ENCODE measurements at places on chromosomes 12 and 14. TPM values are rescaled to one million over a fixed set of nuclear protein-coding genes. Genes with fewer than 3 reads are reported as not detected.

DNA sequence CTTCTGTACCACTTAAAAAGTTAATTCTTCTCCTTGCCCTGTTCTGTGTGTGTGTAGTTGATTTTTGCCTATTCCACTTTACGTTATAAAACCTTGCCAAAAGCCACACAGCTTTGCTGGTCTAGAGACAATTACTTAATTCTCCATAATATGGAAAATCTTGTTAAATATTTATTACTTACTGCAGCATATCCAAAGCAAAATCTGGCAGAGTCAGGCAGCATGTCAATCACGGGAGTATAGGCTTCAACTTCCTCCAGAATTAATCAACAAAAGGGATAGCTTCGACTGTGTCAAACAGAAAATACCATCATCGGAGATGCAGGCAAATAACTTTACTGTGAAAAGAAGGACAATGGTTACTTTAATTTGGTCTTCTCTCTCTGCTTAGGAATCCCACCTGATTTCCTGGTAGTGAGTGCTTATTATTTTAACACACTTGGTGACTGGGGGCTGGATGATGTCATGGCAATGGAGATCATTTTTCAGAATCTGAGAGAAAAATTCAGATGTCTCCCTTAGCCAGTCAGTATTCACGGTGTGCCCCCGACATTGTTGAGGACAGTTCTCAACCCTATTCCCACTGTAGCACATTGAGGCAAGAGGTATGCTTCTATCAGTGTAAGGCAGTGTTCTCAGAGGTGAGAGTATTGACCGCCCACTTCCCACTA, 3.7 kb upstream of the MSRB3 start:
- DNase-seq, result no peak

- DNase-seq, result peak; percentile 94
Observed at GRCh38 chr14:22850944-22851764, 14.8 kb downstream of the MMP14 start.

- DNase-seq, result no peak
Observed at GRCh38 chr12:24478254-24478653, 470.6 kb downstream of the BCAT1 start.

DNA sequence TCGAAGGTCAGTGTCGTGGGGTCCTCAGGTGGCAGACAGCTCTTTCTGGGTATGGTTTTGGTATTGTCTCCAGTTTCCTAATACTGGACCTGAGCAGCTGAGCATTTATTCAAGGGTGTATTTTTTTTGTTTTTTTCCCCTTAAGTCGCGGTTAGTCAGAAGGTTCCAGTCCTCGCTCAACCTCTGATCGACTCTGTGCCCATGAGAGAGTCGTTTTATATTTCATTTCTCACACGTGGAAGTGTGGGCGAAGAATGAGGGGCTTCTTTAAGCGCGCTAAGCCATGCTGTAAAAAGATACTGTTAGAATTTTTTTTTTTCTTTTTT, 499 bp downstream of the MIPOL1 start:
- no peak for DNase-seq

GRCh38 chr12:109777544-109777943, 55.7 kb downstream of the TRPV4 start:
- DNase-seq, result no peak

DNA sequence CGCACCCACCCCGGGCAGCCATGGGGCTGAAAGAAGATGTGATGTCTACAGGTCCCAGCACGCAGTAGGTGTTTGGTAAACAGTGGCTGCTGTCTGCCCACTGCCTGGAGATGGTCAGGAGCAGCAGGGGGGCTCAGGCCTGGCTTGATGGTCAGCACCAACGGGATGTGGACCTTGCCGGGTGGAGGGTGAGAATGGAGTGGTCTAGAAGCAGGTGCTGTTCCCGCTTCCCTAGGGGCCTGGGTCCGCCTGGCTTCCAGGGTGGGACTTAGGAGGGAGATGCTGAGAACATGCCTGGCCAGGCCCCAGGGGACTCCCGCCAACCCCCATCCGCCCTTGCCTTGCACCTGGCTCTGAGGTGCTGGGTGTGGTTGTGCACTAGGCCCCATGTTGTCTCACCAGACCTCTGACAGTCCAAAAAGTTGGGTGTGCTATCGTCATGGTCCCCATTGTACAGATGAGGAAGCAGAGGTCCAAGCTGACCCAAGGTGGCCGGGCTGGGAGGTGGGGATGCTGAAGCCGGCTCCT, 12.9 kb downstream of the FAM222A start:
- peak; percentile 23 for DNase-seq

GRCh38 chr14:85041618-85042017, 488.3 kb upstream of the FLRT2 start:
- DNase-seq, result no peak

- DNase-seq, result no peak
Observed at GRCh38 chr14:63394841-63395240, 76.1 kb upstream of the GPHB5 start.

GRCh38 chr14:74977164-74977900, 21.9 kb upstream of the PGF start:
- no peak for DNase-seq

GRCh38 chr12:67633024-67633610, 15.4 kb upstream of the DYRK2 start:
- no peak for DNase-seq

- no peak for DNase-seq
Observed at GRCh38 chr14:24699052-24699451, 65.1 kb upstream of the GZMB start.

- DNase-seq, result no peak
Observed at GRCh38 chr12:9745199-9745598, 12.3 kb upstream of the CLECL1 start.

DNA sequence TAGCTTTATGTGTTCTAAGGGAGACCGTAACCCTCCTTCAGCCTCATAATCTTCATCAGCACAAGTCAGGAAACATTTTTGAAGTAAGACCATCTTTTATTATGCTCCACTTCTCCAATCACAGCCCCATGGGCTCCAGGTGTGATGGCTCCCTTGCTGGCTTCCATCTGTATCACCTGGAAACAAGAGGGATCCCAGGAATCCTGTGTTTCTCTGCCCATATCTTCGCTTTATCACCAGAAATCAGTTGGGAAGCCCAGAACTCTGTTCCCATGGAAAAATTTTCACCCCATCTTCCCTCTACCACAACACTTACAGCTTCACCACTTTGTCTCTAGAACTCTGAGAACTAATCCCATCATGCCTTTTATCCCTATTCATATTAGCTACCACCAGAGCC, 68.3 kb downstream of the METTL25 start:
- DNase-seq, result no peak

- no peak for DNase-seq
Observed at GRCh38 chr12:118055144-118055557, 5.8 kb downstream of the WSB2 start.

- DNase-seq, result no peak
Observed at GRCh38 chr12:62866451-62867082, 68.4 kb downstream of the PPM1H start.

DNA sequence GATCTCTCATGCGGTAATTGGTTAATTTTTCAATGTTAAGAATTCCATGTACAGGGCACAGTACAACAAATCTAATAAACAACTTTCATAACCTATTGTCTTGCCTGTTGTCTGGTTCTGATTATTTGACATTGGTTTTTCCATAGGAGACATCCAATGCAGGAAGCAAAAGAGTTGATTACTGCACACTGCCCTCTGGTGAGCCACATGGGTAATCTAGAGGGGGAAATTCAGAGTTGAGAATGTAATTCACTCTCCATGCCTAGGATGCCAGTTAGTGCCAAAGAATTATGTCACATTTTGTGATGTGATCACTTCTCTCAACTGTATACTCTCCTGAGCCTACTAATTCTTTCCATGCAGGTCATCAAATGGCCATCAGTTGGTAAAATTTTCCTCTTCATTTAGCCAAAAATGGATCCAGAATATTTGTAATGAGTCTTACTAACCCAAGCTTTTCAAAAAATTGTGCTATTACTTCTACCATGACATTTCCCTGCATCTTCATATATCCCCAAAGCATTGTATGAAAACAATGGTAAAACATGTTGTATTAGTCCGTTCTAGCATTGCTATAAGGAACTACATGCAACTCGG, 17.7 kb upstream of the CCDC91 start:
- no peak for DNase-seq

DNA sequence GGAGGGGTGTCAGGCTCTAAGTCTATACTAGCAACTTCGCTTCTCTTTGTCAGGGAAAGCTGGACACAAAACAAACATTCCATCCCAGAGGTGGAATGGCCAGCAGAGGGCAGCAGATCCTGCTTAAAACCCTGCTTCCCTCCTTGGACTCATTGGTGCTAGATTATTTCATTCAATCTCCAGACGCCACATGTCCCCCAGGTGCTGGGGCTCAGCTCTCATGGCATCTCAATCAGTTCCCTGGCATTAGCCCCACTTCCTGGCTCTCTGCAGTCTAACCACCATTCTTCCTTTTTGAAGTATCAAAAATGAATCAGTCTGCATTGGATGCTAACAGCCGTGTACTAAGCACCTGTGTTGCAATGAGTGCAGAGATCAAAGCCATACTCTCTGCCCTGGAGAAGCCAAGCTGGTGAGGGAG, 8.1 kb upstream of the PPP1R1A start:
- DNase-seq, result peak; percentile 77

DNA sequence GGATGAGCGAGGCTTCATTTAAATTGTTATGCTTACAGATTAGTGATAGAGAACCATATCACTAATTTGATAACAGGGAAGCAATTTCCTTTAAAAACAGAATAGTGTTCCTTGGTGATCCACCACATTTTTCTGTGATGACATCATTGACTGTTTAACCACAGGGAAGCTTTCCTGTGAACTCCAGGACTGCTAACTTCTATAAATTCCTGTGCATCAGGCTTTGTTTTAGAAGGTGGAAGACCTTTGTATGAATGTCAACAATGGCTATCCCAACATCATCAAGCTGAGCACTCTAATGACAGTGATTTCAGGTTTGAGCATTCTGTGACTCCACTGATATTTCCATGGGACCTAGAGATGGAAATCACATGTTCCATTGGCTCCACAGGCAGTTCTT, 177.1 kb downstream of the RMST start:
- no peak for DNase-seq

DNA sequence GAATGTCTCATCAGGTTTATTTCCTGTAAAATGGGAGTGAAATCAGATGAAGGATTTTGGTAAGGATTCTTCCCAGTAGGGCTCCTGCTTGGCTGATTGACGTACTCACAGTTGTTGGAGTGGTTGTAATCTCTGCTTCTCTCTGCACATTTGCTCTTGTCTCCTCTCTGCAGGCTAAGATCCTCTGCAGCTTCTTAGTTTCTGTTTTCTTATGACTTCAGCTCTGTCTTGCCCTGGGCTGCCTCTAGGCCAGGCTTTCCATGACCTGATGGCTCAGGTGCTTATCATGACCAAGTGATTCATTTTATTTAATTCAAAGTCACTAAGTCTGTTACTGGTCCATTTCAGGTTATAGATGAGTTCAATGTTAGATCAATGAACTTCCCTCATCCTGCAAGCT, 394.5 kb upstream of the DDHD1 start:
- no peak for DNase-seq

DNA sequence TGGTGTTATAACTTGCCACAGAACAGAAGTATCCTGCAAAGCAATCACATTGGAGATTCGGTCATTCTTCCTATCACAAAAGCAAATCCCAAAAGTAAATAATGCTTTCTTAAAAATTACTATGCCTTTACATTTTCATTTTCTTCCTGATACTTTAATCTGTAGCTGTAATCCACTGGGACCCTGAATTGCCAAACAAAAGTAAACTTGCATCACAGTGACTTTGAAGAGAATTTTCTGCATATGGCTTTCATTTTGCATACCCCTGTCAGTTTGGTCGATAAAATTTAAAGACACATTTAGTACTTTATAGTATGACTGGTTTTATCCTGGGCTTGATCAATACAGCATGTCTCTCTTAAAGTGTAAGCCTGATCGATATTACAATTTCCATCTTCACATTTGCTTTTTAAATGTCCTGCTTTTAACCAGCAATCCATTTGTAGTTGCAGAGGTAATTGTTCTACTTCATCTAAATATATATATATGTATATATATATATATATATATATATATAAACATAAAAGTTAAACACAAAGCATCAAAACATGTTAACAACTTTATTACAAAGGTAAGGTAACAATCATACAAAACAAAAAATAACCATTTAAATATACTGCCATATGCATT, 53.7 kb upstream of the PLEKHA5 start:
- DNase-seq, result no peak

DNA sequence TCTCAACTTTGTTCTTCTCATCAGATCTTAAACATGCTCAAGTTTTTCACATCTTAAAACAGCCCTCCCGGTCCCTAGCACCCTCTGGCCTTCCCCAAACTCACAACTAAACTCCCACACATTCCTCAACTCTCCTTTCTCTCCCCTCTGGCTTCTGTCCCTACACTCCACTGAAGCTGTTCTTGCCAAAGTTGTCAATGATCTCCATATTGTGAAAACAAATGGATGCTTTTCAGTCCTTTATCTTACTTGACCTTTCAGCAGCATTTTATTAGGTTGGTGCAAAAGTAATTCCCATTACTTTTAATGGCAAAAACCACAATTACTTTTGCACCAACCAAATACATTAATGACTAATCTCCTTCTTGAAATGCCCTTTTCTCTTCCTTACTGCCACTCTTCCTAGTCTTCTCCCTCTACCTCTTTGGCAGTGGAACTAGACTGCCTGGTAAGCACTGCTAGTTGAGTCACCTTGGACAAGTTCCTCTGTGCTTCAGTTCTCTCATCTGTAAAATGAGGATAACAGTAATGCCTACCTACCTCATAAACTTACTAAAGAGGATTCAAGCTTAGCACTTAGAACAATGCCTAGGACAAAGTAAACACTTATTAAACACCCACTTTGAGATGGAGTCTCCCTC, 16.0 kb downstream of the CERS5 start:
- no peak for DNase-seq

DNA sequence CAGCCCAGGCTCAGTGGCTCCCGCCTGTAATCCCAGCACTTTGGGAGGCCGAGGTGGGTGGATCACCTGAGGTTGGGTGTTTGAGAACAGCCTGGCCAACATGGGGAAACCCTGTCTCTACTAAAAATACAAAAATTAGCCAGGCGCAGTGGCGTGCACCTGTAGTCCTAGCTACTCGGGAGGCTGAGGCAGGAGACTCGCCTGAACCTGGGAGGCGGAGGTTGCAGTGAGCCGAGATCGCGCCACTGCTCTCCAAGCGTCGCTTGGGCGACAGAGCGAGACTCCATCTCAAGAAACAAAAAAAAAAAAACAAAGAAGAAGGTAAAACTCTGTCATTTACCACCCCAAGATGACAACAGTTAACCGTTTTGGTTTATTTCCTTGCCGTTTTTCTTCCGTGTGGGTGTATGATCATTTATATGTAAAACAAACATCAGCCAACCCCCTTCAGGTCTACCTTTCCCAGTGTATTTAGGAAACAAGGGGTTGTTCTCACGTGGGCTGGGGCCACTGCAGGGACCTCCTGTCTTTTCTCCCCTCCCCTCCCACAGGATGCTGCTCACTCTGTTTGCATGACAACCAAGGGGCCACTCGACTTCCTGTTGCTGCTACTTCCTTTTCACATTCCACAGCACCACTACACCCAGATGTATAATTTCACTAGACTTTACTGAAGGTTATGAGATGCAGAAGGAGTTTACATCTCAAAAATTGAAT, 13.6 kb downstream of the TTC9 start:
- no peak for DNase-seq

GRCh38 chr12:21921436-21921835, 19.8 kb downstream of the ABCC9 start:
- DNase-seq, result no peak

- DNase-seq, result no peak
Observed at GRCh38 chr12:76901628-76902380, 23.0 kb upstream of the CSRP2 start.

Gene ARG2
- total RNA-seq, result 0.99 TPM

Gene P2RX2
- not detected for total RNA-seq

Gene ACADS
- 108 TPM for total RNA-seq

Gene PNMA1
- total RNA-seq, result 13.9 TPM
